ENCODE measurements at places on chromosomes 1 and 21.

DNA sequence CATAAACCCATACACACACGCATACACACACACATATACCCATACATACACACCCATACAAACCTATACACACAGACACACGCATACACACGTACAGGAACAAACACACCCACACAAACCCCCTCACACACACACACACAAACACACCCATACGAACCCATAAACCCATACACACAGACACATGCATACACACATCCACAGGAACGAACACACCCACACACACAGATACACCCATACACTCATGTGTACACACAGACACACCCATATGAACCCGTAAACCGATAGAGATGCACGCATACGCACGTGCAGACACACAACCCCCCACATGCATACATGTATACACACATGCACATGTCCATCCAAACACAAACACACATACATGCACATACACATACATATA is 9.5 kb downstream of the WNT9A start:
- DNase-seq: no peak

- DNase-seq: no peak
Measured at GRCh38 chr1:19006837-19007271, 50.4 kb upstream of the IFFO2 start.

DNA sequence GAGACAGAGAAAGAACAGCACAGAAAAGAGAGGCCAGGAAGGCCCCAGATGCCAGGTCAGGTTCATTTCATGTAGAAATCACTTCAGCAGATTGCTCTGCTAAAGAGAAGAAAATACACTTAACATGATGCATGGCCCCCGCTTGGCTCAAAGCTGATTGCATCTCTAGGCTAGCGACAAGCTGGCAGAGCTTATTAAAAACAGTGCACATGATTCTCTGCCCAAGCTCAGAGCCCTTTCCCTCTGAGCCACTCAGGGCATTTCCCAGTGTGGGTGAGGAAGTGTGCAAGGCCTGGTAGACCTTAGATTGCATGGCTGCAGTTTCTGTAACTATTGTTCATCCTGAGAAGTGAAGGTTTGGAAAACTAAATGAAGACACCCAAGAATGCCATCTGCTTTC is 3.3 kb upstream of the CAPN9 start:
- DNase-seq: no peak

- DNase-seq: no peak
Measured at GRCh38 chr1:91567583-91567982, 66.9 kb downstream of the CDC7 start.

DNA sequence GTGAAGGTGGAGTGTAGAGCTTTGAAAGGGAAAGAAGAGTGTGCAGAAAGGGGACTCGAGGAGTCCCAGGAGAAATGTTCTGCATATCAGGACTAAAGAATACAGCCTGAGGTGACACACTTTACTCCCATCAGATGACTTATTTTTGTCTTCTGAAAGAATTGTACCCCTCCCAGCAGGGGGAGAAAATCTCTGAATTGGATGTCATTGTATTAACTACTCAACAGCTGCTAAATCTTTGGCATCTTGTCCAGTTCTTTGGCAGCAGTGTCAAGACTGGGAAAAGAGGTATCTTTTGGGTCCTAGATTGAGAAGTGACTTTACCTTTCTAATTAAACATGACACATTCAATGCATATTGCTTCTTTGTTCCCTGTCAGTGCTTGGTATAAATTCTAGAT is 18.9 kb downstream of the UBE4B start:
- no peak for DNase-seq

- no peak for DNase-seq
Measured at GRCh38 chr1:207946756-207947155, 35.8 kb upstream of the CD34 start.

GRCh38 chr1:27487966-27488884 is 1.7 kb downstream of the WASF2 start:
- no peak for DNase-seq
